NCI-H1048 (cell line): ENCODE measurements at places on chromosomes 7 and 10.

GRCh38 chr10:77163670-77164348 is 473.8 kb downstream of the KCNMA1 start:
- no peak for DNase-seq

GRCh38 chr10:106836933-106837663 is 327.4 kb downstream of the SORCS1 start:
- no peak for DNase-seq

- DNase-seq: no peak
These were observed 182.9 kb downstream of the BMPER start for GRCh38 chr7:34087892-34088891.

GRCh38 chr7:69878591-69878990 is 280.3 kb downstream of the AUTS2 start:
- no peak for DNase-seq

GRCh38 chr7:70005891-70006260 is 407.6 kb downstream of the AUTS2 start:
- DNase-seq: no peak

- DNase-seq: no peak
These were observed 107.8 kb downstream of the ANK3 start for GRCh38 chr10:60281792-60282353.

GRCh38 chr7:45191396-45191795 is 33.8 kb downstream of the RAMP3 start:
- no peak for DNase-seq

GRCh38 chr10:42776681-42777080 is 5.9 kb upstream of the BMS1 start:
- DNase-seq: no peak

DNA sequence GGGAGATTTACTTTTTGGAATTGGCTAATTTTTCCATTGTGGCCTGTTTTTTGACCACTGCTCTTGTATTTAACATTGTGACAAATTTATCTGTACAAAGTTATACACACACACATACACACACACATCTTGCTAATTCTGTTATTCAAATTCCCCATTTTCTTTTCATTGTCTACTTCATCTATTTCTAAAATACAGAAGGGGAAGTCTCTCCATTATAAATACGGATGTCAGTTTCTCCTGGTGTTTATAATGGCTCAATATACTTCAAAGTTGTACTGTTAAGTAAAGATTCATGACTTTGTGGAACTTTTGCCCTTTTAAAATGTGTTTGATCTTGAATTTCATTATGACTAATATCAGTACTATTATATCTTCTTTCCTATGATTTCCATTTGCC is 81.0 kb downstream of the CNOT4 start:
- no peak for DNase-seq

GRCh38 chr10:43039624-43040481 is 37.0 kb upstream of the RET start:
- DNase-seq: no peak

- DNase-seq: no peak
These were observed 9.0 kb upstream of the ADAP1 start for GRCh38 chr7:963236-964078.
